ENCODE measurements at places on chromosomes 5 and 9.

- no peak for DNase-seq
These were observed 16.4 kb upstream of the C5orf47 start for GRCh38 chr5:173972607-173972924.

DNA sequence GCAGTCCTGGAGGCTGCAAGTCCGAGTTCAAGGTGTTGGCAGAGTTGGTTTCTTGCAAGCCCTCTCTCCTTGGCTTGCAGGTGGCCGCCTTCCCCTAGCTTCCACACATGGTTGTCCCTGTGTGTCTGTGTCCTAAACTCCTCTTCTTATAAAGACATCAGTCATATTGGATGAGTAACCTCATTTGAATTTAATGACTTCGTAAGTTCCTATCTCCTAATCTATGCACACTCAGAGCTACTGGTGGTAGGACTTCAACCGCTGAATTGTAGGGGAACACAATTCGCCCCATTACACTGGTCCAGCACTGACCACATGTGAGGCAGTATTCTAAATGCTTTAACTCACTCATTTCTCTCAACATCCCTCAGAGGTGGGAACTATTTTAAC, 25.9 kb upstream of the ADAMTS2 start:
- no peak for DNase-seq

- DNase-seq, result no peak
These were observed 235.4 kb upstream of the RIOK2 start for GRCh38 chr5:97418462-97418861.

- no peak for DNase-seq
These were observed 307.1 kb downstream of the PRR16 start for GRCh38 chr5:120771202-120771601.

GRCh38 chr5:17813214-17813613, 179.0 kb downstream of the TAF11L14 start:
- no peak for DNase-seq

GRCh38 chr9:107368696-107369095, 85.6 kb downstream of the RAD23B start:
- DNase-seq, result no peak

GRCh38 chr5:133925866-133926488, 42.4 kb downstream of the C5orf15 start:
- DNase-seq, result no peak

DNA sequence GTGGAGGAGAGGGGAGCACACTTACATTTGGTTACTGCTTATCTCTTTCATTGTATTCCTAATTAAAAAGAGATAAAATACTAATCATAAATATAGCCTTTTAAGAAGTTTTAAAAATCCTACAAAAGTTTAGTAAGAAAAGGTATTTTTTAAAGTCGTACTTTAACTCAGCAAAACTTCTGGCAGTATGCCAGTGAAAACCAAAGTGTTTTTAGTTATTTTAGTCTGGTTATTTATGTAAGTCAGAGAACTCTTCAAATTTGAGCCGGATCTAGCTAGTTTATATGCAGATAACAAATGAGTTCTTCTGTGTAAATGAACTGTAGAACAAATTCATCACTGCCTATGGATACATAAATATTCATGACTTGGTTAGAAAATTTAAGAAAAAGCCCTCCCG, 36.5 kb upstream of the ANKDD1B start:
- DNase-seq, result no peak

DNA sequence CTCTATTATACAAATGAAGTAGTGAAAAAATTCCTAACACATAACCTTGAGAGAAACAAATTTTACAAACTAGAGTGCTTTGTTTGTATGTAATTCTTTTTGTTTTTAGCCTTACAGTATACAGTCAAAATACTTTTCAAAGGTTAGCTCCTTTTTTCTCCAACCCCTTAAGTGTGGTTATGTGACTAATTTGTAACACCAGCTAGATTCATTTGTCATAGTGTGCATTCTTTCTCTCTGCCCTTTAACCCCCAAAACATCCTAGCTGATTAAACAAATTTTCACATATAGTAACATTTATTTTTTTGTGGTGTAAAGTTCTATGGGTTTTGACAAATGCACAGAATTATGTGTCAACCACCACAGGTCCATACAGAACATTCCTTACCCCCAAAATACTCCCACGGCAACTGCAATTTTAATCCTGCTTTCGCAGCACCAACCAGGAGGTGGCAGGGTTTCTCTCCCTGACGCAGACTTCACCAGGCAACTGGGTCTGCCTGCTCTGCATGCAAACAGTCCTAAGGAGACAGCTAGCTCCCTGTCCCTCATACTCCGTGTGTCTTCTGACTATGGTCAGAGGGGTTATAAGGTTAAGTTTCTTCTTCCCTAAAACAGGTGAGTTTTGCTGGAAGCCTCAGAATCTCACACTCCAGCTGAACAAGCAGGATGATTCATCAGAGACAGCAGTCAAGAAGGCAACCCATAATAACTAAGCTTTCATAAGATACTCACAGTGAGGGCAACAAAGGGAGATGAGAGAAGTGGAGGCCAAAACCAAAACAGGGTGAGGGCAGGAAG, 44.5 kb upstream of the NR5A1 start:
- peak; percentile 26 for DNase-seq

DNA sequence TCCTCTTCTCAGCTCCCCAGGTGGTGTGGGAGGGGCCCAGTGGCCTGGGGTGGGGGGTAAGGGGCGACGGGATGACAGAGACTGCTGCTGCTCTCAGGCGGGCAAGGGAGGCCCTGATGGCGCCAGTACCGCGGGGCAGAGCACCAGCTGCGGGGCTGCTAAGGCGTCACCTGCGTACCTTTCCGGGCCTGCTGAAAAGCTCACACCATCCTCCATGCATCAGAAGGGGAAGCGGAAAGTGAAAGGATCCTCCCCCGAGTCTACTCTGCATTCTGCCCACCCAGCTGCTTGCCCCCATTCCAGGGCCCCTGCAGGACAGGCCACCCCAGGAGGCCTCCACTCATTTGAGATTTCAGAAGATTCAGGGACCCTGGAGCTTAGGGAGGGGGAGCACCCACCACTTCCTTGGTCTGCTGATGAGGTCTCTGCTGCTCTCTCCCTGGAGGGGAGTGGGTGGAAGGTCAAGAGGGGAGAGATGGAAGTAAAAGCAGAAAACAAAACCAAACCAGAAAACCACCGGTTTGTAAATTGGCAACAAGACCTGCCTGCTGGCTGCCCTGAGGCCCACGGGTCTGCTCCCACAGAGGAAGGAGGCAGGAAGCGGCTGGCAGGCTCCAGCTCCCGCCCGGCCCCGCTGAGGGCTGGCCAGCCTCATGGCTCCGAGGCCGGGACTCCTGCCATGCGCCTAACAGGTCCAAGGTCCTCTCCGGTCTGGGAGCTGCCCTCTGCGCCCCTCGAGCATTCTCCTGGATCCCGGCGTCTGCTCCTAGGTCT, 33.6 kb downstream of the PRRT1B start:
- no peak for DNase-seq

- DNase-seq, result no peak
These were observed 125.3 kb downstream of the ST8SIA4 start for GRCh38 chr5:100777680-100778300.

GRCh38 chr5:170738840-170739239, 44.7 kb upstream of the GABRP start:
- no peak for DNase-seq

DNA sequence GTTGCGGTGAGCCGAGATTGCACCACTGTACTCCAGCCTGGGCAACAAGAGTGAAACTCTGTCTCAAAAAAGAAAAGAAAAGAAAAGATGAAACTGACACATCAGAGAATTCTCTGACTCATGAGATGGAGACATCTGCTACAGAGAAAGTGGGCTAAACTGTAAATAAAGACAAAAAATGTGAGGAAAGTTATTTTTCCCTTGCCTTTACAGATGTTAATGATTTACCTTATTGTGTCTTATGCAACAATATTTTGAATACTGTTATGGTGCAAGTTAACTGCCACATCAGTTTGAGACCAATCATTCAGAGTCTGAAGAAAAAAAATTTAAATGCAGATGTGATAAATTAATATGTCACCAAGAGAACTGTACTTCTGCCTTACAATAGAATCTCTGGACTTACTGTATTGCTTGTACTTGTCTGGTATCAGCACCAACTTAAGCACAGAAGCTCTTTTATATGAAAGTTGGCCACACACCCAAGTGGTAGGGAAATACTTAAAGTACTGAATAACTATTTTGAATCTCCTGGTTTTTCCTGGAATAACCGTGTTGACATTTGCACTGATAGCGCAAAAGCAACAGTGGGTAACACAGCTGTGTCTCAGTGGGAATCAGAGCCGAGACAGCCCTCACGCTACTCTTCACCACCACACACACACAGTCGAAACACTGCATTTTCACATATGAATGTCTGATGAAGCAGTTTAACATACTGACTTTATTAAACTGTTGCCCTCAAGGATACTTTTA, 169.9 kb downstream of the FANCC start:
- no peak for DNase-seq

DNA sequence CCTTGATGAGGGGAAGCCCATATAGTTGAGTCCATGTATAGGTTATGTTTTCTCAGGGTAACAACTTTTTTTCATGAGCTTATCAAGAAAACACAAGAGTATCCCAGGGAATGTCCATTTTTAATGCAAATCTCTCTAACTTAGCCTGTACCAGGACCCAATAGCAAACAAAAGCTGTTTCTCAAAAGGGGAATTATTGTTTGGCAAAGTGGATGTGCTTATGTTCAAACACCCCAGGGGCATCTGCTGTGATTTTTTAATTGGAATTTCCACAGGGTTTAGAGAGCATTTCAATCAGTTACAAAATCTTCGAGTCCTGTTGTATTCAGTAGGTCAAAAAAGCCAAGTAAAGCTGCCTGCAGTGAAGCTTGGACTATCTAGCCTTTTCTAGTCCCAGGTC, 33.4 kb upstream of the CSNK1G3 start:
- DNase-seq, result no peak

DNA sequence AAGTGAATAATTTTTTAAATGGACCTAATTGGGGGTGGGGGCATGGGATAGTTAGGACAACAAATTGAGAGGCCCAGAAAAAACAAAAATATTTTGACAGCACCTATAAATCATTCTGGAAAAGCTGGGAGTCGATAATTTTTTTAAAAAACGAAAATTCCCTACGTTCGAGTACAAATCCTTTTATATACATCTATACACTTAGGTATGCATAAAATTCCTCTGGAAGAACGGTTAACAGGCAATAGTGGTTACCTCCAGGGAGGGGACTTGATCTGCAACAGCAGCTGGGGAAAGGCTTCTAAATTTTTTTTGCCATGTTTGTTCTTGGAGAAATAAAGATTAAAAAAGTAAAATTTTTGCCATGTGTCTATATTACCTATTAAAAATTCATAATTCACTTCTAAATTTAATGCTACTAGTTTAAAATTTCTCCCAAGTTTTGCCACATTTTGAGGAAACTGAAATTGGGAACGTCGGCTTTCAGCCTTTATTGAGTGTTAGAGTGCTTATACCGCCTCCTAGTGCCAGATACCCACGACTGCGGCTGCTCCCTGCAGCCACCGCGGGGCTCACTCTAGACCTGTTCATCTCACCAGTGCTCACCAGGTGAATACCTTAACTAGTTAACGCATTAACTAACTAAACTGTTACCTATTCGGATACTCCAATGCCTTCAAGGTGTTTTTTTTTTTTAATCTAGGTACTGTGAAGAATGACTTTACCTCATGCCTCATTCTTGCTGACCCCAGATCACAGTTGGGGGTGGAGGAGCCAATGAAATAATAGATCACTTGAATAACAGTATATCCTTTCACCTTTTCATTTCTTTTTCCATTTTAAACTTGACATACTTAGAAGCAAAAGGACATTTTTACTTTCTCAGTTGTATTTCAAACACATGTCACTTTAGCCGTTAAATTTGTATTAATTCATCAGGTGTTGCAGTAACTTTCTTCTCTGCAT, 1.8 kb upstream of the BHMT start:
- no peak for DNase-seq

DNA sequence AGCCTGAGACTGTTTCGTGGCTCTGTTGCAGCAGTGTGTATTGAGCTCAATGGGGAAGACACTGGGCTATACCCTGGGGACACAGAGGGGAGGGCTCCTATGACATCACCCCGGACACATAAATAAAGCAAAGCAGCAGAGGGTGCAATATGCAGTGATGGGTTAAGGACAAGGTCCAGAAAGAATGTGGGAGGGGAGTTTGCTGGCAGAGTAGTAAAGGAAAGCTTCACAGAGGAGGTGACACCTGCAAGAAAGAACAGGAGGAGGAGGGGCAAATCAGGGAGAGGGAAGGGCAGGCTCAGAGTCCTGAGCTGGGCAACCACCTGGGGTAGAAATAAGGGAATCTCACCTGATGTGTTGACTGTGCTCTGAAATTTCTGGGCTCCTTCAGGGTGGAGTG, 35.3 kb upstream of the CDKN2AIPNL start:
- no peak for DNase-seq

DNA sequence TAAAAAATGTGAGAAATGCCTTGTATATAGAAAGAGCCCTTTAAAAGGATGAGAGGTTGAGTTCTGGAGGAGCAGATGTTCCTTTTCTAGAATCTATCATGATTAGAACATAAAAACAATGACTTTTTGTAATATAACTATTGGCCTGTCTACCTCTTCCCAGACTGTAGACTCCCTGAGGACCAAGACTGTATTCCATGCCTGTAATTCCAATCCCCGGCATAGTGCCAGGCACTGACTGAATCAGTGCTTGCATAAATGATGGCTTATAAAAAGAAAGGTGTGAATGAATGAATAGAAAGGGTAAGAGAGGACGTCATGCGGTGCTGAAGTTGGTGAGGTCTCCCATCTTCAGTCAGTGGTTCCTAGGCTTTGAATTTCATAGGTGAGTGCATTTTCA, 92.6 kb upstream of the GDNF start:
- DNase-seq, result no peak

DNA sequence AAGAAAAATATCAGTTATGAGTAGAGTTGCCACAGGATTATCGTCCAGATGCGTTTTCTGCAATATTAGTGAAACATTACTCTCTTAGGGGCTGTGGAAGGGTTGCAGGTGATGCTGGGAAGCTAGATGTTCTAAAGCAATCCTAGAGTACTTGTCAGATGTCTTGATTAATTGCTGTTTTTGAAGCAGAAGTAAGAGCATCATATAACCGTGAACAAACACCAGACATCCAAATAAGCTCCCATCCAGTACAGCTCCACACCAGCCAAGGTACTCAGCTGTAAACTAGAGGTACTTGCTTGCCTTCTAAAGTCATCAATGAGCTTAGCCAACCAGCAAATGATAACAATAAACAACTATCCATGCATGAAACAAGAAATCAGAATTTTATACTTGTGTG, 131.1 kb downstream of the ST8SIA4 start:
- no peak for DNase-seq

- no peak for DNase-seq
These were observed 62.9 kb downstream of the MUSK start for GRCh38 chr9:110731437-110732028.

- DNase-seq, result no peak
These were observed 364.4 kb downstream of the GADD45G start for GRCh38 chr9:89969156-89969675.

GRCh38 chr9:87193151-87193550, 245.8 kb upstream of the GAS1 start:
- no peak for DNase-seq

GRCh38 chr5:108303086-108303485, 78.8 kb downstream of the FBXL17 start:
- no peak for DNase-seq
